ENCODE measurements at places on chromosomes 1 and 21.
A peak's percentile ranks its signal among the peaks of the same experiment; 100 is the strongest.

GRCh38 chr1:186302381-186302920 lies 72.6 kb downstream of the TPR start:
- peak; percentile 28 for DNase-seq

- DNase-seq: no peak
Observed at GRCh38 chr1:4309676-4310320, 344.6 kb upstream of the AJAP1 start.

- peak; percentile 52 for DNase-seq
Observed at GRCh38 chr1:218529646-218530300, 184.6 kb downstream of the TGFB2 start.

GRCh38 chr1:229247871-229248270 lies 23.0 kb upstream of the RAB4A start:
- no peak for DNase-seq

GRCh38 chr1:248098529-248098928 lies 3.5 kb downstream of the OR2L13 start:
- DNase-seq: no peak

DNA sequence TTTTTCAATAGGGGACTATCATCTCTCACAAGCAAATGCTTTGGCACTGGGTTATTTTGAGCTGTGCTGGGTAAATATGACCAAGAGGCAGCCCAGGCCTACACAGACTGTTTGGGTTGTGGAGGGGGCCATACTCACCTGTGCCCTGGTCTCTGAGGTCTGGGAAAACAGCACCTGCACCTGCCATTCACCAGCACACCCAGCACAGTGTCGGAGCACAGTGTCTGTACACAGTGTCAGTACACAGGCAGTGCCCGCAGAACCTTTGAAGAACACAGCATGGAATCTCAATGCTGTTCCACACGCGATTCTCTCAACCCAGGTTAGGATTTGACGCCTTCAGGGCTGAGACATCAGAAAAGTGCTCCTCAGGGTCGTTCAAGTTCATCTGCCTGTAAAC lies 35.0 kb upstream of the FAM89A start:
- DNase-seq: no peak
